Foreskin fibroblast (primary cell): ENCODE measurements at places on chromosomes 3 and 15.
A peak's percentile ranks its signal among the peaks of the same experiment; 100 is the strongest.

- no peak for DNase-seq
Measured at GRCh38 chr15:65512189-65512588, 5.3 kb downstream of the DPP8 start.

GRCh38 chr3:170690661-170690981, 104.7 kb upstream of the SLC7A14 start:
- no peak for DNase-seq

DNA sequence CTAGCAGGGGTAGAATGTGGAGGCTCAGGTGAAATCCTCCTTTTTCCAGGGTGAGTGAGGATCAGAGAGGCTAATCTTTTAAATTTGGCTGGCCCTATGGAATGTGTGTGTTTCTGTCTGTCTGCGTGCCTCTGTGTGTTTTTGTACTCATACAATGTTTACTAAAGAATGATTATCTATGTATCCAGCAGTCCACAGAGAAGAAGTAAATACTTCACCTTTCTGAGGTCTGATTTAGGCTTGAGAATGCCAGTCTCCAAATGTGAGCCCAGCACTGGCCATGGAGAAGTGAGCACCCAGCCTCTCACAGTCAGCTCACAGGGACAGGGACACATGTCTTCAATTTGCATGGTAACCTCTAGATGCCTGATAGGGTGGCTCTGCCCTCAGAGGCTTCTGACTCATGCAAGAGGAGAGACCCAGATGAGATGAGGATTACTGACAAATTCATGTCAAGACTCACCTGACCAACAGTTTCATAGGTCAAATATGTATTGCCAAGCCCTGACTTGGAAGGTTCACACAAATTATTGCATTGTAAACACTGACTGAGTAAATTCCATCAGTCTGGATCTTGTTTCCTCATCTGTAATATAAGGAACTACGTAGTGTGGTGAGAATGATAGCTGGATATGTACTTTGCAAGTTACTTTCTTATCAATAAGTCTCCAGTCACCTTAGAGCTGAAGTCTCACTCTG, 31.0 kb downstream of the ENTPD3 start:
- peak; percentile 42 for DNase-seq

- no peak for DNase-seq
Measured at GRCh38 chr15:39313467-39313866, 267.4 kb upstream of the THBS1 start.

GRCh38 chr15:67931861-67932260, 92.0 kb upstream of the RNU6-1 start:
- no peak for DNase-seq
